Activated naive CD4-positive, alpha-beta T cell treated with anti-CD3 and anti-CD28 coated beads, Interleukin-2, amount 10 ng/mL, durations not matched to agents 5 hours and 36 hours (primary cell): ENCODE measurements at places on chromosomes 12 and 14. TPM values are rescaled to one million over a fixed set of nuclear protein-coding genes. Genes with fewer than 3 reads are reported as not detected.

PLEKHD1 gene
- 0.15 TPM for total RNA-seq

DDIT3 gene
- total RNA-seq: 18.4 TPM

SLC10A1 gene
- total RNA-seq: not detected

PAH gene
- not detected for total RNA-seq

TSHR gene
- 5.0 TPM for total RNA-seq

NELL2 gene
- total RNA-seq: 81.6 TPM

P3H3 gene
- total RNA-seq: 0.46 TPM
